ENCODE measurements at places on chromosomes 7 and 10. TPM values are rescaled to one million over a fixed set of nuclear protein-coding genes. Genes with fewer than 3 reads are reported as not detected.

Gene CYTH3
- 51.8 TPM for total RNA-seq

DNA sequence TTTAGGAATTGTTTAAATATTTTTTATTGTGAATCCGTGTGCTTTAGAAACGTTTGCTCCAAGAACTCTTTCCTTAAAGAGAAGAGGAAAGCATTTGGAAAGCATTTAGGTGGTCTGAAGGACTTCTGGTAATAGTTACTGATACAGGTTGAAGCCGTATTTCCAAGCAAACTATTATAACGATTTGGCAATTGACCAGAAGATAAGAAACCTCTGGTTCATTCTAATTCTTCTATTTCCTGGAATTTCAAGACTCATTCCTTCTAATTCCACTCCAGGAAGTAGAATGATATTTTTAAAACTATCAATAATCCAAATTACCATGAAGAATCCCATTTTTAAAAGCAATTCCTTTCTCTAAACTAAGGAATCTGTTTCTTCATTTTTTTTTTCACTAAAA is 158.9 kb upstream of the AGR3 start:
- H3K27ac ChIP-seq, result no peak overlapping the region
- H3K36me3 ChIP-seq, result no peaks in the 10 kb centered on the region
- H3K4me3 ChIP-seq, result no peak overlapping the region
- no peaks in the 10 kb centered on the region for H3K4me1 ChIP-seq
- no peak for DNase-seq

Gene PAX2
- not detected for total RNA-seq

Gene ADD3
- 93.0 TPM for total RNA-seq

GRCh38 chr7:6092953-6093354 is 61.8 kb downstream of the ANKRD61 start:
- H3K36me3 ChIP-seq, result no peaks in the 10 kb centered on the region
- DNase-seq, result no peak
- no peaks in the 10 kb centered on the region for H3K4me1 ChIP-seq
- H3K4me3 ChIP-seq, result no peak overlapping the region
- H3K27me3 ChIP-seq, result no peaks in the 10 kb centered on the region
- H3K27ac ChIP-seq, result no peak overlapping the region

DNA sequence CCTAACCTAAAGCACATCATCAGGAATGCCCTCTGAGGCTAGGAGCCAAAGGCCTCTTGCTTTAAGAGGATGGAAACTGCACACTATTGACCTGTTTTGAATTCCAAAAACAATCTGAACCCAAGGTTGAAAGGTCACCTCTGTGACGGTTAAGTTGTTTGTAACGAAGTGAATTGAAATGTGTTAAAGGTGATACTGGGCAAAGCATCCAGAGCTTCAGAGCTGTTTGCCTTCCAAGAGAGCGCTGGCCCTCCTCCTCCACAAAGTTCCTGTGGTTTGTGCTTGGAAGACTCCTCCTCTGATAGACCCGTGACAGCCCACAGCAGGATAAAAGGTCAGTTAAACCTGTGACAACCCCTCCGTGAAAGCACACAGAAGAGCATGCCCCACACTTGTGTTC is 133.7 kb upstream of the CTTNBP2 start:
- H3K27ac ChIP-seq, result no peak overlapping the region
- H3K4me3 ChIP-seq, result no peak overlapping the region
- H3K27me3 ChIP-seq, result no peaks in the 10 kb centered on the region
- no peak for DNase-seq

DNA sequence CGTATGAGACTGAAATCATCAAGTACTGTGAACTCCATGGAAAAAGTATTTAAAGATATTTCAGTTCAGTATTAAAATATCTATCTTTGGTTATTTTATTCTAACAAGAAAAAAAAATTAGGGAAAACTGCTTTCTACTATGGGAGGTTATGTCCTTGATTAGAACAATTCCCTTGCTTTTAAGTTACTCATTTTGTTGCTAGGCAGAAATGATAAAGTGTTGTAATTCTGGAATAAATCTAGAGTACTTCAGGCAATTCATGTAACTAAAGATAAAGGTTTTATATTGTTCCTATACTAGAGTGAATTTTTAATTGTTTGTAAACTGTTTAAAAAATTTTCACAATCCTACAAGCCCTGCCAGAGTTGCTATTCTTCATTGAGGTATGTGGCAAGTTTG is 92.0 kb downstream of the BBS9 start:
- H3K4me1 ChIP-seq, result no peaks in the 10 kb centered on the region
- no peaks in the 10 kb centered on the region for H3K27me3 ChIP-seq
- no peak for DNase-seq
- no peak overlapping the region for H3K27ac ChIP-seq
- no peaks in the 10 kb centered on the region for H3K36me3 ChIP-seq

DNA sequence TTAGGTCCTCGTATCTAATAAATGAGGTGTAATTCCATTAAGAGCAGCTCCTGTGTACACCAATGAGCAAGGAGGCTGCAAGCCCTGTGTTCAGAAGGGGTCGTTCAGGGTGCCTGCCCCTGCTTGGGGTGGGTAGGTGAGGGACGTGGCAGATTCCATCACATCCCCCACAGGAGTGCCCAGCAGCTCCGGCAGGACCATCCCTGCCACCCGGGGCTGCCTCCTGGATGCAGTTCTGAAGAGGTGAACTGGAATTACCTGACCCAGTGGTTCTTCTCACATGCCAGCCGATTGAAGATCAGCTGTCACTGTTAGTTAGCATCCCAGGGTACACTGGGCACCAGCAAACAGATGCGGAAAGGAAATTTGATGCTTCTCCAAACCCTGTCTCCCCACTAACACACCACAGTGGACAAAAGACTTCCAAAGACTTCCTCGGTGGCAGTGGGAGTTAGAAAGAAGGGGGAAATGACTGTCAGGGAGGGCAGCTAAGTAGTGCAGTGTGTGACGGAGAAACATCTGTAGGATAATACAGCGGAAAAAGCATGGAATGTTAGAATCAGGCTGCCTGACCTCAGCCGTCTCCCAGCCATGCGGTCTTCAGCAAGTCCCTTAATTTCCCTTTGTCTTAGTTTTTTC is 313.6 kb upstream of the ZMIZ1 start:
- H3K36me3 ChIP-seq, result no peaks in the 10 kb centered on the region
- H3K27me3 ChIP-seq, result no peaks in the 10 kb centered on the region
- H3K4me3 ChIP-seq, result no peak overlapping the region
- H3K4me1 ChIP-seq, result peaks cover 3% of the 10 kb centered on the region
- DNase-seq, result no peak
- no peak overlapping the region for H3K27ac ChIP-seq

DNA sequence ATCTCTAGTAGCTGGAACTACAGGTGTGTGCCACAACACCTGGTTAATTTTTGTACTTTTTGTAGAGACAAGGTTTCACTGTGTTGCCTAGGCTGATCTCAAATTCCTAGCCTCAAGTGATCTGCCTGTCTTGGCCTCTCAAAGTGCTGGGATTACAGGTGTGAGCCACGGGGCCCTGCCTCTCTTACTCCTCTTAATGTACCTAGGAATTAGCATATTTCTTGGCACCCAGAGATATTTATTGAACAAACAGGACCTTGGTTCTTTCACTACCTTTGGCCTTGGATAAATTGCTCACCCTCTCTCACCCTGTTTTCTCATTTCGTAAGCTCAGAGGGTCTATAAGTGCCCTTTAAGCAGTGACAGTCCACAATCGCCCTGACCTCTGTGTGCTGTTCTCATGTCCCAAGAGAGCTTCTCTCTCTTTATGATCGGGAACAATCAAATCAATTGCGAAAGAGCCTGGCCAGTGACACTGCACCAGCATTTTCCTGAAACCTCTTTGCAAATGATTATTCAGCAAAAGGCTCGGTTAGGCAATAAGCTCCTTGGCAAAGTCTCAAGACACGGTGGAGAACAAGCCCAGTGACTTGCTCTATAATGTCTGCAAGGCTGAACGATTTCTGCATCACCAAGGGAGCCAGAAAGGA is 117.7 kb downstream of the APBB1IP start:
- no peaks in the 10 kb centered on the region for H3K4me1 ChIP-seq
- no peak overlapping the region for H3K27ac ChIP-seq
- no peak overlapping the region for H3K4me3 ChIP-seq
- no peaks in the 10 kb centered on the region for H3K27me3 ChIP-seq

- no peak for DNase-seq
- H3K36me3 ChIP-seq, result no peaks in the 10 kb centered on the region
- no peaks in the 10 kb centered on the region for H3K4me1 ChIP-seq
- H3K4me3 ChIP-seq, result no peak overlapping the region
- no peaks in the 10 kb centered on the region for H3K27me3 ChIP-seq
These were observed 7.1 kb downstream of the KIAA1549 start for GRCh38 chr7:138974103-138974502.

DNA sequence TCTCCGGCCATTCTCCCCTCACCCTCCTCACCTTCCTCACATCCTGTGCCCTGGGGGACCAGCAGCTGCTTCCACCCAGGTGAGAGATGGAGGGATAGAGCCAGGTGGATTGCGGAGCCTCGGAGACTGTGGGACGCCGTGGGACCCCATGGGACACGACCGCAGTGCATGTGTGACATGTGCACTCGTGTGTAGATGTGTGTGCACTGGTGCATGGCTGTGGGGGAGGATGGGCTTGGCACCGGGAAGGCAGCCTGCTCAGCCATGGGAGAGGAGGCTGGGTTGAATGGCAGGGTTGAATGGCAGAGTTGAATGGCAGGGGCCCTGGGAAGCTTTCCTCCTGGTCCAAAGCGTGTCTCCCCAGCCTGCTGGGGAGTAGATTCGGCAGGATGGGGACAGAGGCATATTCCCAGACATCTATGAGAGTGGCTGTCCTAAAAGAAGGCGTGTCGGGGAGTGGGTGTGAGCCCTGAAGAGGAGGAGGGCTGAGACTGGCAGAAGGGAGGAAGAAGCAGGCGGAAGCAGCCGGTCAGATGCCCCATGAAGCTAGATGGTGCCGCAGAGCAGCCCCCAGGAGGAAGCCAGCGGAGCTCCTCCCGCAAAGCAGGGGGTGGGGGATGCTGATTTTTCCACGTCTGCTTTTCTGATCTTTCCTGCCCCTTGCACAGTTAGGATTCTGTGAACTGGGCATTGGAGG is 815 bp downstream of the GIMAP8 start:
- H3K4me1 ChIP-seq, result no peaks in the 10 kb centered on the region
- peak overlapping the region; percentile 26 for H3K4me3 ChIP-seq
- H3K27ac ChIP-seq, result peak overlapping the region; percentile 36
- H3K36me3 ChIP-seq, result no peaks in the 10 kb centered on the region

Gene MACC1
- not detected for total RNA-seq

Gene AKR1B1
- total RNA-seq, result 78.7 TPM

GRCh38 chr7:101547022-101547915 is 81.8 kb downstream of the MYL10 start:
- DNase-seq, result peak; percentile 47
- no peaks in the 10 kb centered on the region for H3K4me1 ChIP-seq
- no peak overlapping the region for H3K4me3 ChIP-seq
- H3K27me3 ChIP-seq, result no peaks in the 10 kb centered on the region
- no peak overlapping the region for H3K27ac ChIP-seq
- no peaks in the 10 kb centered on the region for H3K36me3 ChIP-seq

GRCh38 chr7:136925556-136925955 is 57.1 kb downstream of the CHRM2 start:
- H3K27ac ChIP-seq, result no peak overlapping the region
- no peak overlapping the region for H3K4me3 ChIP-seq
- H3K36me3 ChIP-seq, result no peaks in the 10 kb centered on the region
- H3K4me1 ChIP-seq, result no peaks in the 10 kb centered on the region
- H3K27me3 ChIP-seq, result no peaks in the 10 kb centered on the region
- DNase-seq, result no peak

Gene LRRC18
- not detected for total RNA-seq

- no peaks in the 10 kb centered on the region for H3K36me3 ChIP-seq
- no peak overlapping the region for H3K4me3 ChIP-seq
- DNase-seq, result no peak
- H3K27ac ChIP-seq, result no peak overlapping the region
These were observed 163.6 kb downstream of the CAMK1D start for GRCh38 chr10:12513003-12513365.

- DNase-seq, result no peak
These were observed 281.0 kb upstream of the PTER start for GRCh38 chr10:16155834-16156233.

GRCh38 chr7:107592361-107593024 is 12.4 kb downstream of the BCAP29 start:
- no peak overlapping the region for H3K4me3 ChIP-seq
- DNase-seq, result no peak
- peaks cover 4% of the 10 kb centered on the region for H3K36me3 ChIP-seq
- no peaks in the 10 kb centered on the region for H3K27me3 ChIP-seq

Gene GOLGA7B
- 0.11 TPM for total RNA-seq

Gene INSYN2A
- not detected for total RNA-seq

Gene CNTNAP2
- not detected for total RNA-seq

Gene NXPH1
- 0.32 TPM for total RNA-seq
